CD8-positive, alpha-beta memory T cell (primary cell): ENCODE measurements at places on chromosomes 13 and 19. TPM values are rescaled to one million over a fixed set of nuclear protein-coding genes. Genes with fewer than 3 reads are reported as not detected.

DNA sequence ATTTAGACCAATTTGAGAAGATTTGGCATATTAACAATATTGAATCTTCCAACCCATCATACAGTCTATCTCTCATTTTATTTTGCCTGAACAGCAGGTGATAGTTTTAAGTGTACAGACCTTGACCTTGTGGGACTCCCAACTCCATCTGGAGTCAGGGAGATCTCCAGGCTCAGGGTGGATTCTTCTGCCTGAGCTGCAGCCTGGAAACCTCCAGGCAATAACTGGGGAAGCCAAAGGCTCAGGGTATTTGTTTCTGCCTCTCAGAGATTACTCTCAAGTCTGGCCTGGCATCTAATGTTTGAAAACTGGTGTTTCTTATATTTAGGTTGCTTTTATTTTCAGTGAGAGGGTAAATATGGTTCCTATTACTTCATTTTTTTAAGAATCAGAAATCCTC is 102.1 kb upstream of the C1QTNF9B start:
- no peak for DNase-seq

DNA sequence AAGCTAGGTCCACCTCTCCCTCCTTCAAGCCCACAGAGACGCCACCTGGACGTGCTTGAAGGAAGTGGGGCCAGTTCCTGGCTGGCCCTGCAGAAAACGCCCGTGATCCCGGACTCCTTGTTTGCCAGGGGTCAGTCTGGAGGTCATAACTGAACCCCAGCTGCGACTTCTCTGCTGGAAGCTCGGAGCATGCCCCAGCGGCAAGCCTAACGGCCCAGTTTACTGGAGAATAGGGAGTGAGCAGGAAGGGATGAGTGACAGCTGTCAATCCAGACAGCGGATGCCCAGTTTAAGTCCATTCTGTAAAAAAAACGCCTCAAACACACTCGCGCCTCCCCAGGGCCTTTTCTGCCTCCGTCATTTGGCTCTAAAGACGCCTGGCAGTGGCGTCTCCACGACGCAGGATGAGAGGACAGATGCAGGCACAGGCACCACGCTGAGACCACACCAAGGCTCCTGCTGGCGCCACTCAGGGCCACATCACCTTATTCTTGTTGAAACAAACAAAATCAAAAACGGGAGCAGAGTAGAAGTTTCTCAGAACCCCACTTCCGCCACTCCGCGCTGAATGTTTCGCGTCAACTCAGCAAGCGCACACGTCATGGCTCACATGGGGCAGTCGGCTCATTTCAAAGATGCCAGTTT is 57.6 kb downstream of the RASA3 start:
- DNase-seq = no peak

GRCh38 chr13:66624302-66624701 is 605.8 kb downstream of the PCDH9 start:
- no peak for DNase-seq

DNA sequence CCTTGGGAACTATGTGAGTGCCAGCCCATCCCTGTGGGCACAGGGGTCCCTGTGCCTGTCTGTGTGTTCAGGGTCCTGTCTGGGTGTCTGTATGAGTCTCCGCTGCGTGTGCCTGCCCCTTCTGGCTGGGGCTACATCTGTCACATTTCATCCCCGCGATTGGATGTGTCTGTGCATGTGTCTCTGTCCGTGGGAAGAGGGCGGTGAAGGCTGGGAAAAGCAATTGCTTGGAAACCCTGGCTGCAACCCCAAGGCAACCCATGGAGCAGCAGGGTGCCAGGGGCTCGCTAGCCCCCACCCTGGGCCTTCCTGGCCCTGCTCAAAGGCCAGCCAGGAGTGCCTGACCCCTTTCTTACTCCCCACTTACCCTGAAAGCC is 1.4 kb downstream of the MAG start:
- DNase-seq = no peak

GRCh38 chr19:55809381-55810058 is 22.3 kb downstream of the NLRP11 start:
- DNase-seq = no peak

DNA sequence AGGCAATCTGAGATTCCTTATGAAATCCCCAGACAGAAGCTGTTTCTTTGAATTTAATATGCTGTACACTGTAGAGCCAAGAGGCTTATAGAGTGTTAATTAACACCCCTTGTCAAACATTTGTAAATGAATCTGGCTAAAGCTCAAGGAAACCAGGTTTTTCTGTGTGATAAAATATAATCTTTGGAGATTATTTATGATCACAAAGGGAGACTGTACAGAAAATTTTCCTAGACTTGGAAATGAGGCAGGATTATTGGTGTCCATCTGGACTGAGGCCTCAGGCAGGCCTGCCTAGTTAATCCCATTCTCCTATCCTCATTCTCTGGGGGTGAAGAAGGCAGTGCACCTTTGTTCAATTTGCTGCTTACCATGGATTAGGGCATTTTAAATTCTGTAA is 17.8 kb downstream of the KL start:
- DNase-seq = no peak

GRCh38 chr13:45299194-45299593 is 41.8 kb downstream of the TPT1 start:
- no peak for DNase-seq

DNA sequence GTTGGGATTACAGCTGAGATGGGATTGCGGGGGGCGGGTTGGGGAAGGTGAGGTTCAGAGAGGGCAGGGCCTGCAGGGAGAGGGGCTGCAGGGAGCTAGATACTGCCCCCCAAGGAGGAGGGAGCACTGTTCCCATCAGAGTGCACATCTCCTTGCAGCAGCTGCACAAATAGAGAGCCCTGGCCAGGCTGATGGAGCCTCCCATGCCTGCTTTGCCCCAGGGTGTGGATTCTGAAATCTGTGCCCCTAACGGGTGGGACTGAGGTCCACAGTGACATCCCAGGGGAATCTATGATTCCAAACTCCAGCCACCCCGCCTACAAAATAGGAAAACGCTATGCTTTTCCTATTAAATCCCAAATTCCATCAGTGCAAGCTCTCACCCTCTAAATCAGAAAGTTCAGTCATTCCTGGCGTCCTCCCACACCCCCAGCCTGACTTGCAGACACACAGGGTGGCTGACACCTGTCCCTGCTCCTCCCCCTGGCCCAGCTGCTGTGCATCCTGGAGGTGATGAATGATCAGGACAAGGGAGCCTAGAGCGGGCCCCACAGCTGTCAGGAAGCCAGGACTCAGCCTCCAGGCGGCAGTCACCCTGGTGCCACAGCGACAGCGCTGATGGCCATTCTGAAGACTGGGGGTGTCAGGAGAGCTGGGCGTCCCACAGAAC is 6.3 kb upstream of the CEACAM21 start:
- no peak for DNase-seq

DNA sequence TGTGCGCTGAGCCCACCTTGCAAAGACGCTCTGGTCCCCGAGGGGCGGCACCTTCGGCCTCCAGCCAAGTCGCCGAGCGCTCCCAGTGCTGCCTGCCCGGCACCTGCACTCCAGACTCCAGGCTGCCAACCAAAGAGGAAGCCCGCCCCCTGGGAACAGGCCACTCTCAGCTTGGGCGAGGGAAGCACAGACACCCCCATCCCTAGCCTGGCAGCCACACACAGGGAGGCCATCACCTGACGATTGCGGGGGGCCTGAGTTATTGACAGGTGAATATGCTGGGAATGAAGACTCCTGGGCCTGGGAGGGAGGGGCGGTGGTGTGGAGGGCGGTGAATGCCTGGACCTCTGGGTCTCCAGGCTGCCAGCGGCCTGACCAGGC is 10.3 kb upstream of the ZNF492 start:
- no peak for DNase-seq

DNA sequence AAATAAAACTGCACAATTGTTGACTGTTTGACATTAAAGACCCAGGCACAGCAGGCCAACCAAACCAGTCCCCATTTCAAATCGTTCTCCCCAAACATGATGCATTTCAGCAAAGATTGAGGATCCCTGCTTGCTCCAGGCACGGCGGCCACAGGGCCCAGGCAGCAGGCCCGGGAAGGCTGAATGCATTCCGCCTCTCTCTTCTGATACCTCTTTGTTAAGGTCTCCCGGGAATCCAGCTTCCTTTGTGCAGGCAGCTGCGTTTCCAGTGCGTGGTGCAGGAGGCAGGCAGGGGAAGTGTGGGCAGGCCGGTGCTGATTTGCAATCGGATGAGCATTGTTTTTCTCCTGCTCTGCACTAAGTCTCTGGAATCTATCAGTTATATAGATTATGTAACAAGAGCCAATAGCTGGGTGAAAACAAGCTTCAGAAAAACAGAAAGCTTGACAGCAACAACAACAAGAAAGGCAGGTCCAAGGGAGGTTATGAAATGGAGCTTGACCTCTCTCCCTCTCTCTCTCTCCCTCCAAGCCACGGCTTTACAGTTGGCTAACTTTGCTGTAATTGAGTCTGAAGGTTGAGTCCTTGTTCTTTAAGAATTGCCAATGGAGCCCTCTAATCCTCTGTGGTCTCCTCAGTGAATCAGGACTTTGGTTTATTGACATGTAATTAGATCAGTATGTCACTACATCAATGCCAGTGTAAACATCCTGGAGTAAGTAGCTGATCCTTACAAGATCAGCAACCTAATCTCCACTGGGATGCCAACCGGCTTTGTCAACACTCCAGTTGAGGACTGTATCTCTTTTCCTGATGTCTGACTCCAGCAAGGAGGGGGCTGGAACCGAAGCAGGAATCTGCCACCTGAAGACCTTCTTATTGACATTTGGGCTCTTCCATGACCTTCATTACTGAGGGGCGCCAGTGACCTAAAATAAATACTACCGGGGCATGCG is 338.0 kb downstream of the TEX29 start:
- DNase-seq = no peak

TICAM1 gene
- 24.4 TPM for total RNA-seq

HIF3A gene
- not detected for total RNA-seq

USHBP1 gene
- total RNA-seq = 0.07 TPM

MIA gene
- total RNA-seq = 1.1 TPM

SIGLEC10 gene
- 2.4 TPM for total RNA-seq

HRC gene
- not detected for total RNA-seq
